D721Med (cell line): ENCODE measurements at places on chromosomes 11 and 22.

GRCh38 chr11:31882951-31883392 lies 71.8 kb upstream of the PAX6 start:
- no peak for DNase-seq

- no peak for DNase-seq
Observed at GRCh38 chr11:69674267-69674885, 777 bp downstream of the LTO1 start.

DNA sequence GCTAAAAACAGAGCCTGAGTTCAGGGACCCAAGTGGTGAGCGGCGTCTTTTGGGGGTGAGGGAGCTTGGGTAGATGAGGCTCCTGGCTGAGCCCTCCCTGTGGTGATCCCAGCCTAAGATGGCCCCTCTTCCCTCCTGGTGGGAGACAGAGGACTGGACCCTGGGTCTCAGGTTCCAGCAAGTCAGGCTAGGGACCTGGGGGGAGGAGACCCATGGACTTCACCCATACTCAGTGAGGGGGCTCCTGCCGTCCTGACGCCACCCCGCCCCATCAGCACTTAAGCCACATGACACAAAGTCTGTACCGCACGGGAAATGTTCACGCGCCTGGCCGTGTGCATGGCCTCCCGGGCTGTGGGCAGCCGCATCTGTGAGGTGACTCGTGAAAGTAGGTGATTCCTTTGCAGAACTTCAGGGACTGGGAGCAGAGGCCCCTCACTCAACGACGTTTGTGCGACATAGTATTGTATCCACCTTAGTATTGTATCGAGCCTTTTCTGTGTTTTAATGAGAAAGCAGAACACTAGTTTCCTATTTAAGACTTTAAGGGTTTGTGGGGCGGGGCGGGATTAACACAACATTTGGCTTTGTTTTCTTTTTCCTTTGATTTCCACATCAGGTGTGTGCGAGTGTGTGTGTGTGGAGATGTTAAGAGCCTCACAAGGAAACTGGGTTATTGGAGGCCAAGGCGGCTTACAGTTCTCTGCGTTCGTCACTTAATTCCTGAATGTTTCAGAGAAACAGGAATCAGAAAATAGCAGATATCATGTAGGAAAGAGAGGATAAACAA lies 18.4 kb upstream of the TMEM191C start:
- DNase-seq, result no peak

DNA sequence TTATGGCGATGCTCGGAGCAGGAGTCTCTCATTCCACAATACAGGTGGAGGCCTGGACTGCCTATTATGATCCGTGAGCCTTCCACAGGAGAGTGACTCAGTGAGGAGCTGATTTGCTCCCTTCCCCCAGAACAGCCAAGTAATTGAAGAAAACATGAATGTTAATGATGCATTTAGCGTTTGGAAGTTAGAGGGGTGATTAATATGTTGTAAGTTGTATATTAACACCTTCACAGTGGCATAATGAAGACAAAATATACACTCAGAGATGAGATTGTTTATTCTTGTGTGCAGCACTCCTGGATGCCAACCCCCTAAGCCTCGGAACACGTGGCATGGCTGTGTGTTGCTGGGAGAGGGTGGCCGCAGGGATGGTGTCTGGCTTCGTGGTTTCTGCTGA lies 98.6 kb downstream of the GRIK4 start:
- no peak for DNase-seq

DNA sequence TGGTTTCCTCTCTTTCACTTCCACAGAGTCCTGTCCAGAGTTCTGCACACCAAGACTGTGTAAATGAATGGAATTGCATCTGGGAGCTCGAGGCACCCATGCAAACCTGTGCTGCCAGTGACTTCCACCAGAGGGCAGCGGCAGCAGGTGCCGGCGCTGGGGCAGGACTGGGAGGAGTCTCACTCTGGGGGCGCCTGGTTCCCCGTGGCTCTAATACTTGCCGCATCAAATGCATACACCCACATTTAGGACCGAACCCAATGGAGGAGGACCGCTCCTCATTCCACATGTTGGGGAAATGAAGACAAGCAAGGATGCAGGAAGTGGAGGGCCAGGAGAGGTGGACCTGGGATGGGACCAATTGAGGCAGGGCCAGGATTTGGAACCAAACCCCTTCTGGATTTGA lies 1.1 kb upstream of the CD6 start:
- no peak for DNase-seq

DNA sequence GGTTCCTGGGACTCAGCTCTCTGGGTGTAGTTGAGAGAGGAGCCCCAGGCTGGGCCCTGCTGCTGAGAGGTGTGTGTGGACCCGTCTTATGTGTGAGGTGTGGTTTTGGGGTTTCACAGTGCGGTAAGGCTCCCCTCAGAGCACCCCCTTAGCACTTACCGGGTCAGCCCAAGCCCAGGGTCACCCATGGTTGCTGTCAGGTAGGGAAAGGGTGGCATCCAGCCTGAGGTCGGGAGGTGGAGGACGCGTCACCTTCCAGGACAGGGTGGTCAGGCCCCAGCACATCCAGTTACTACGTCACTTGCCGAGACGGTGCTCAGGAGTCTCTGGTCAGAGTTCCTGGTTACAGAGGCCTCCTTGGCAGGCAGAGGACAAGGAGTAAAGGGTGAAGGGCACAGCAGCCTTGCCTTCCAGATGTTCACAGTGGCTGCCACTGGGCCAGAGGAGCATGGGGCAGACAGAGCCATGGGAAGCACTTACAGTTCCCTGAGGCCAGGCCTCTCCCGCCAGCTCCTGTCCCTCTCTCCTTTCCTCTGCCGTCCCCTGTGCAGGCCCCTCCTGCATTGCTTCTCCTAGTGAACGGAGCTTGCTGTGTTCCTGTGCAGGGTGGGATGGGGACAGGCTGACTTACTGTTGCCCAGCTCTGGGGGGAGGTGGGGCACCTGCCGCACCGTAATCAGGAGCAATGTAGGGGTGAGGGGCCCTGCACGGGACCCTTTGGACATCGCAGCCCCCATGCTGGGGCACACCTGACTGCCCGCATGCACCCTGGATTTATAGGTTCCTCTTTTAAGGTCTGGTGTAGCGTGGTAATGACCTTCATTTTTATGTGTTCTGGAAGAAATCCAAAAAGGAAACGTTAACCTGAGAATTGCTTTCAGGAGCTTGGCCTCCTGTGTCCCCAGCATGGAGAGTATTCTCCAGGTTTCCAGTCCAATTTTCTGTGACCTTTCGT lies 285.9 kb downstream of the TBC1D22A start:
- no peak for DNase-seq

DNA sequence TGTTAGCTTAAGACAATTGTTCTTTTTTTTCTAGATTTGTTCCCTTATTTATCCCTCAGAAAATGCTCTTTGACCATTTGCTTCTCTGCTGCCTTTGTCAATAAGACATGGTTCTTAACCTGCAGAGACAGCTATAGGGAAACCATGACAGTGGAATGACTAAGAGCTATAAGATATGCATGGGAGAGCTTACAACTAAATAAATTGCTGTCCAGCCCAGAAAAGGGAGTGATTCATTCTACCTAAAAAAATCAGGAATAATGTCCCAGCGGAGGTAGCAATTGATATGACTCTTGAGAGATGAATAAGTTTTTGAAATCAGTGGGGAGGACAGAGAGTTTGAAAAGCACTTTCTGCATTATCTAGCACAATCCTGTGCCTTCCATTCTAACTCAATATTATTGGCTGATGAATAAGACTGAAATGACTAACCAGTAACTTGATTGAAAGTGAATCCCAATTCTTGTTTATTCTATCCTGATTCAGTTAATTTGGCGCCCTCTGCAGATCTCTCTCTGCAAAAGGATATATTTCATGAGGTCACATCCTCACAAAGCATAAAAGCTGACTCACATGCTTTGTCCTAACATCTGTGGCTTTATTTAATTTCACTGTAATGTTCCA lies 680.5 kb upstream of the API5 start:
- DNase-seq, result no peak

- no peak for DNase-seq
Observed at GRCh38 chr11:76863196-76863777, 2.6 kb downstream of the ACER3 start.

- DNase-seq, result no peak
Observed at GRCh38 chr22:36578619-36579018, 49.7 kb upstream of the EIF3D start.

DNA sequence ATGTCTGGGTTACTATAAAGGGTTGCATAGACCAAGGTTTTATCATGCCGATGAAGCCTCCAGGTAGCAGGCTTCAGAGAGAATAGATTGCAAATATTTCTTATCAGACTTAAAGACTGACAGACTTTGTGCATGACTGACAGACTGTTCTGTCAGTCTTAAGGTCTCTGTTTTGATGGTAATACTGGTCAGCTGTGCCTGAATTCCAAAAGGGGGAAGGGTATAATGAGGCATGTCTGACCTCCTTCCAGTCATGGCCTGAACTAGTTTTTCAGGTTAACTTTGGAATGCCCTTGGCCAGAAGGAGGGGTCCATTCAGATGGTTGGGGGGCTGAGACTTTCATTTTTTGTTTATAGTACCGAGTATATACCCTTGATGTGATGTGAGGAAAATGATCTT lies 4.7 kb upstream of the KCTD14 start:
- no peak for DNase-seq

- DNase-seq, result no peak
Observed at GRCh38 chr22:33922349-33922681, 2.0 kb upstream of the LARGE1 start.

- DNase-seq, result no peak
Observed at GRCh38 chr22:50546326-50547262, 895 bp downstream of the KLHDC7B start.

DNA sequence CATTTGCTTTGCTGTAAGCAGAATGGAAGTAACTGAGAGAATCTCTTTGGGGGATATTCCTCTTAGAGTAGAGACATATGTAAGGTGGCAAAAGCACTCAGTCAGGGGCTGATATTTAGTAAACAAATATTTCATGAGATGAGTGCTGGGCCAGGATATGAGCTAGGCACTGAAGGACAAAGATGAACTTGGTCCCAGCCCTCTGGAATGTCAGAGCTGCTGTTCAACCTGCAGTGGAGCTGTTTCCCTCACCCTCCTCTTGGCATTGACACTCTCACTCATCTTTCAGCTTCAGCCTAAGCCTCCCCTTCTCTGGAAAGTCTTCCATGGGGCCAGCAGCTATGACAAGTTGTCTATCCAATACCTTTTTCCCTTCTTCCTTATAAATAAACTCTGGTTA lies 22.2 kb downstream of the RASSF10 start:
- no peak for DNase-seq

DNA sequence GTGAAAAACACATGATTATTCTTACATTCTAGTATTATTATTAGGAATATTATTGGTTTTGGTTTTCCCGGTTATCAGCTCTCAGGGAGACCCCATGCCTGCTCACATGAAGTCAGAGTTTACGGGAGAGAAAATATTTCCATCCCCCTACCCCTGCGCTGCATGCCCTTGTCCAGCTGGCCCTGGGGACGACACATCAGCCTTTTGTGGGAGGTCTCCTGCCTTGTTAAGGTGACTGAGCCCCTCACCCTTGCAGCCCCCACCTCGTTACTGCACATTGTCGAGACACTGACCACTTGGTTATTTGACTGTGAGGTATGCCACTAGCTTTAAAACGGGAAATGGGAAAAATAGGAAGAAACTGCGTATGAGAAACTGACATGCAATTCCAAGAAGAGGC lies 63.0 kb downstream of the PARVG start:
- DNase-seq, result no peak

GRCh38 chr11:19673924-19674729 lies 38.5 kb upstream of the NAV2 start:
- no peak for DNase-seq

GRCh38 chr11:82303671-82304070 lies 430.0 kb downstream of the FAM181B start:
- no peak for DNase-seq

GRCh38 chr22:39446239-39446721 lies 10.5 kb upstream of the MGAT3 start:
- DNase-seq, result no peak

DNA sequence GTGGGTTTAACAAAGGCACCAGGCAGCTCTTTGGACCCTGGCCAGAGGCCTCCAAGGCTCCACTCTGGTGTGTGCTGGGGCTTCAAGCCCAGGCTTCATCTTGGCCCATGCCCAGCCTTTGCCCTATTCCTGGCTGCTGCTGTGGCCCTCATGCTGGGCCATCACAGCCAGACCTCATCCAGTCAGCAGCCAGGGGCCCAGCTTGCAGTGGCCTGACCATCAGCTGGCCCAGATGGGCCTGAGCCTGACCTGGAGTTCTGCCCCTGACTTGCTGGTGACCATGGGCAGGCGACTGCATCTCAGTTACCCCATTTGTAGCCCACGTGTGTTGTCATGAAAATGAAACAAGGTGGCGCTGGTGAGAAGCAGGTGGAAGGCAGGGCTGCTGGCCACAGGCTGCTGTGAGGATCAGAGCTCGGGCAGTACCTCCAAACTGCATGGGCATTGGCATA lies 76.1 kb downstream of the MED15 start:
- no peak for DNase-seq

DNA sequence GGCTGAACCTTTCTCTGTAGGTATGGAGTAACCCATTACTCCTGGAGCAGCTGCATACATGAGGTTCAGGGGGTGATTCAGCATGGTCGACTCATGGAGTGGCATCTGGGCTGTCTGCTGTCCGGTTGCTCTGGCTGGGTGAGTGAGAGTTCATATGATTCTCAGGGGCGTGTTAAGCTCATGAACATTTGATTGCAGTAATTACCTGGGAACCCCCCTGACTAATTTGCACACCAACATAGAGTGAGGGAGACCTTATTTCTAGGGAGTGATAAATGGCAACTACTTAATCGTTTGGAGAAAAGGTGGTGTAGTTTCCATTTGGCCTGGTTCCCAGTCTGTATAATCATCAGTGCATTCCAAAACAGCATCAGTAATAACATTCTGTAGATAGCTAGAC lies 661.9 kb downstream of the ETS1 start:
- no peak for DNase-seq
